Fibroblast of skin of left quadriceps (primary cell): ENCODE measurements at places on chromosomes 7 and 10.

DNA sequence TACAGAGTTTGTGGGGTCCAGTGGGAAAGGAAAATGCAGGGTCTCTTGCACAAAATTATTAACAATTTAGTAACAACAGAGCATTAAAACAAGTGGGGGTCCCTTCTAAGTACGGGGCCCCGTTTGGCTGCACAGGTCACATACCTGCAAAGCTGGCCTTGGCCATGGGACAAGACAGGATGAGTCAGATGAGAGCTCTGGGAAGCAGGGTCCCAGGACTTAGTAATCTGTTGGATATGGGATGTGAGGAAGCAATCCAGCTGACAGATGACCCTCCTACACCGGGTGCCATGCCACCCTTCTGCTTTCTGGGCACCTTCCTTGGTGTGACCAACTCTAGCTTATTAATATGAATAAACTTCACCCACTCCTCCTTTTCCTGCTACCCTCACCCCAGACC, 3.2 kb upstream of the DUSP5 start:
- DNase-seq: no peak

GRCh38 chr10:70714245-70714644, 41.9 kb downstream of the ADAMTS14 start:
- DNase-seq: no peak

DNA sequence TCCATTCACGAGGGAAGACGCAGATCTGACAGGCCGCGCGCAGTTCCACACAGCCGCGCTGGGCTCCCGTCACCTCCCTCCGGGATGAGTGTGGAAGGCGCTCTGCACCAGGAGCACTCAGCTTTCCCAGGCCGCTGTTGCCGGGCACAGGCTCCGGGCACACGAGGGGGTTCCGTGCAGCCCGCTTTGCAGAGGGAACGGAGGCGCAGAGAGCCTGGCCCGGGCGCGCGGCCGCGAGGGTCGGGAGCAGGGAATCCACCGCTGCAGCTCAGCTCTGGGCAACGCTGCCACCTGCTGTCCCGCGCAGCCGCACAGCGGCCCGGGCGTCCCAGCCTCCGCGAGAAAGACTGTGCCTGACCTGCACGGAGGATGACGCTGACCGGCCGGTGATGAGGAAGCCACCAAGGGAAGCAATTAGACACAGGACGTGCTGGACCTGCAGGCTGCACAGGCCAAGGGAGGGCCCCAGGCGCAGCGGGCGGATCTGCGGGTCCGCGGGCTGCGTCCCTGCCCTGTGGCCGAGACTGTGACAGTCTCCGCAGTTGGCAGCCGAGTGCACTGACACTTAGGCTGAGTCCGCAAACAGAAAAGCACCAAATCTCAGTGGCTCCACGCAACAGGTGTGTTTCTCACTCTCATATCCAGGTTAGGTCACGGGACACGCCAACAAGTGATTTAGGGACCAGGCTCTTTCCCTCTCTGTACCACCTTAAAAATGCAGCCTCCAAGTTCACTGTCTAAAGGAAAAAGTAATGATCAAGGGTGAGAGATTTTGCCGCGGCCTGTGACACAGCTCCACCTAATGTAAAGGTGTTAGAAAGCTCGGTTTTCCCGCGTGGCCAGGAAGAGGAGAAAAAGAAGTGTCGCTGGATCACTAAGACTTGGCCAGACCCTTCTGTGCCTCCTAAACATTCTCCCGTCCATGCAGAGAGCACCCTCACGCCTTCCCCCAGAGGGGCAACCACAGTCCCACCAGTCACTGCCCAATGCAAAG, 94.5 kb downstream of the SEC61G start:
- no peak for DNase-seq

- DNase-seq: no peak
These were observed 69.0 kb downstream of the TACC2 start for GRCh38 chr10:122057841-122058413.

- DNase-seq: peak; percentile 81
These were observed 96.7 kb downstream of the HTR5A start for GRCh38 chr7:155166673-155167370.

GRCh38 chr7:109092268-109092667, 522.6 kb downstream of the DNAJB9 start:
- DNase-seq: no peak

- DNase-seq: no peak
These were observed 114.1 kb downstream of the RNF216 start for GRCh38 chr7:5667391-5667790.

GRCh38 chr10:48957361-48958151, 17.9 kb upstream of the LRRC18 start:
- DNase-seq: no peak

DNA sequence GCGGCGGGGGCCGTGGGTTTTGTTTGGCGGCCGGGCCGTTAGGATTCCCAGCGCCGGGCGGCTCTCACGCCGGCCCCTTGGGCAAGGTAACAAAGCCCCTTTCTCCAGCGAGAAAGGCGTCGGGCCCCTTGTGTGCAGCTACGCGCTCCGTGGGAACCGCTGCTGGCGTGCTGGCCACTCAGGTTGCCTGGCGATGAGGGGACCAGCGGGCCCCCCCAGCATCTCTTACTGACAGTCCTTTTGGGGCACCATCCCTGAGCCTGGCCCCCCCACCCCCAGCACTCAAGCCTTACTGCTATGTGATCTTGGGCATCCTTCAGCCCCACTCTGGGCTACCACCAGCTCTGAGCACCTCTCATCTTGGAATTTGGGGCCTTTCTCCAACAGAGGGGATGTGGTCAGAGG, 1.8 kb downstream of the LFNG start:
- DNase-seq: no peak

DNA sequence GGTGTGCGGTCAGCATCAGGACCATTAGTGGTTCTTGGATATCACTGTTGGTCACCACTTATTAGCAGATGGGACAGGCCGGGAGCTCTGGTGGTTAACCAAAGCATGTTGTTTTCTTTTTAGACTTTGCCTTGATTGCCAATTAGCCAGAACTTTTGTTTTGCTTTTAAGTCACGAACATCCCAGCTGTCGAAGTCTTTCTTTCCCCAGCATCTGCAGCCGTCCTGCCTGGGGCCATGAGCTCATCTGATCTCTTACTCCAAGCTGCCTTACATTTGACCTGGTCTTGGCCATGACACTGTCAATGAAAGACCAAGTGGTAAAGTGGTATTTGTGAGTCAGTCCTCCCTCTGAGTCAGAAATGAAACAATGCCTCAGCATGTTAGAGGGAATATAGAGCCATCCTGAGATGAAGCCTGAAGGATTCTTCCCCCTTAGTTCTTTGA, 53.9 kb upstream of the CREB5 start:
- DNase-seq: no peak

- peak; percentile 3 for DNase-seq
These were observed 48.7 kb downstream of the GPR141 start for GRCh38 chr7:37732253-37732652.

- DNase-seq: no peak
These were observed 868 bp upstream of the PDCD4 start for GRCh38 chr10:110870823-110871297.

DNA sequence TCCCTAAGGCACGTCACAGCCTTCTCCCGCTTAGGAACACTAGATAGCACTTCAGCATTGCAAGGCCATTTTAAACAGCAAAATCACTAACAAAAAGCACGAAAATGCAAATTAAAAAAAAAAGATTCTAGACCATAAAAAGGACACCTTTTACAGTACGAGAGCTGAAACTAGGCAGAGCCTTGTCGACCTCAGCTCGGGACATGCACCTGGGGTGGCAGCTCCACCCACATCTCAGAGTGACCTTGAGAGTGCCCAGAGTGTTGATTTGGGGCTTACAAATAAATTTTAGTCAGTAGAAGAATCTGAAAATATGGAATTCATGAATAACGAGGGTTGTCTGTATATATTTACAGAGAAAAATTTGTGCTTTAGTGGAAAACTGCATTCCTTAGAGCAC, 1.1 kb downstream of the MRPS24 start:
- DNase-seq: no peak

DNA sequence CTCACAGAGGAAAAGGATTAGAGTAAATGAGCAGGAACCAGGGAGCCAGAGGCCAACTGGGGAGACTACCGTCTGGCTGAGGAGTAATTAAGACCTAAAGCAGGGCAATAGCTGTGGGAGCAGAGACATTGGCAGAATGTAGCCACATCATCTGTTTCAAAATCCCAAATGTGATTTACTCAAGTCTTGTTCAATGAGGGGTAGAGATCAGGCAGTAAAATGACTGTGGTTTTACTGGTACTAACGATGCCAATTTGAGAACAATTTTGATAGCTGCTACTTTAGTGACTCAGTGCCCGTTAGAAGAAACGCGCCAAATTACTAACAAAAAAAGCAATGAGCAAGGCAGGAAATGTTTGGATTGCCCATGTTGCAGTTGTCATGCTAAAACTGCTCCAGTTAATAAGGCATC, 12.7 kb upstream of the MIOS start:
- peak; percentile 70 for DNase-seq

DNA sequence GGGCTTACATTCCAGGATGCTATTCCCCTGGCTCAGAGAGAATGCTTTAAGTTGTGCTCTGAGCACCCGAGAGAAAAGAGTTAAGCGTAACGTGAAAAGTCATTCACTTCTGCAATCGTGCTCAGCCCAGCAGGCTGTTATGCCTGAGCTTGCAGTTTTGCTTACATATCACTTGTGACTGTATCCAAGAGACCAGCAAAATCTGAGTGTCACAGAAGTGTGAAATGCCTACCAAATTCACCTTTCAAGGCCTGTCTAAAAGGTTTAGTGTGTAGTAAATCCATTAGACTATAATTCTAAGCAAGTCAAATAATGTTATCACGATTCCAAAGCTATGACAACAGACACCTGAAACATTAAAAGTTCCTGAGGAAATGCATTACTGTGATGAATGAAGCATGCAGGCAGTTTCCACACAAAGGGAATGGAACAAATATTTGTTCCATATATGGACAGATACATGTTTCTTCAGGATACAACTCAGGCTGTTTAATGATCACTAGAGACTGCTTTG, 20.1 kb downstream of the ITGB1 start:
- peak; percentile 46 for DNase-seq

GRCh38 chr10:5457741-5458140, 41.6 kb downstream of the CALML5 start:
- no peak for DNase-seq

DNA sequence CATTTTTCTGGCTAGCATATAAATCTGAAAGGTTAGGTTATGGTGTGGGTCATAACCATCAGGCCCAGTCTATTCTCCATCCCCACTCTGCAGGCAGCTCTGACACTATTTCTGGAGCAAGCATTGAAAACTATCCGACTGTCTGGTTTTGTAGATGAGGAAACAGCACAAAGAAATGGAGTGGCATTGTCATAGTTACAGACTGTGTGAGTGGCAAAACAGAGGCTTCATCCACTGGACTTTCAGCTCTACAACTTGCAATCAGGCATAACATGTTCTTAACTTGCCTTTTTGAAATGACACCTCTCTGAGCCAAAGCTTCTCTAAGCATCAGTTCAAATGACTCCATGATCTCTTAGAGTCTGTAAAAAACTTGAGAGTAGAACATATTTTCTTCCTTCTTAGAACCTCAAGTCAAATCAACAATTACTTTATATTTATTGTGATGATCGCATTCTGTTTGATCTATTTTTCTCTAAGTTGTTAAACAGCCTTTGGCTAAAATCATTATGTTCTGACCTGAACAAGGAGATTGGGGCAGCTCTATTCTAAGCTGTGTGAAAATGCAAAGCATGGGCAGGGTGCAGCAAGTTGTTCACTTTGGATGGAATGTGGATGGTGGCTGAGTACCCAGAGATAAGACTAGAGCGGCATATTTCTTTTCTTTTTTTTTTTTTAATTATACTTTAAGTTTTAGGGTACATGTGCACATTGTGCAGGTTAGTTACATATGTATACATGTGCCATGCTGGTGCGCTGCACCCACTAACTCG, 68.5 kb downstream of the LRRC4 start:
- DNase-seq: no peak

DNA sequence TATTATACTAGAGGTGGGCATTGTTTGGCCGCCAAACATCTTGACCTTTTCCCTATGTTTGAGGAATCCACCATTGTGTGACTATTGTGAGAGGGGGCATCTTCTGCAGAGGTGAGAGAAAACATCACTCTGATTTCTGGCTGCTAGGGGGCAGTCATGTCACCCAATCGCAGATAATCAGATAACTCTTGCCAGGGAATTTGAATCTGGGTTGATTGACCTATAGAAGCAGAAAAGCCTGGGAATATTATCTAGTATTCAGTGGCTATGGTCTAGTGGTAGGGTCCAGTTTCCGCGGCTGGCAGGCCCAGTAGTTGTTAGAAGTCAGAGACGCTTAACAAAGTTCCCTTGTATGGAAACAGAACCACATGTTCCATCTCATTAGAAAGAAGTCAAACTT, 808.5 kb downstream of the PHTF2 start:
- DNase-seq: no peak

GRCh38 chr10:10418387-10418786, 599.3 kb upstream of the CELF2 start:
- DNase-seq: no peak

DNA sequence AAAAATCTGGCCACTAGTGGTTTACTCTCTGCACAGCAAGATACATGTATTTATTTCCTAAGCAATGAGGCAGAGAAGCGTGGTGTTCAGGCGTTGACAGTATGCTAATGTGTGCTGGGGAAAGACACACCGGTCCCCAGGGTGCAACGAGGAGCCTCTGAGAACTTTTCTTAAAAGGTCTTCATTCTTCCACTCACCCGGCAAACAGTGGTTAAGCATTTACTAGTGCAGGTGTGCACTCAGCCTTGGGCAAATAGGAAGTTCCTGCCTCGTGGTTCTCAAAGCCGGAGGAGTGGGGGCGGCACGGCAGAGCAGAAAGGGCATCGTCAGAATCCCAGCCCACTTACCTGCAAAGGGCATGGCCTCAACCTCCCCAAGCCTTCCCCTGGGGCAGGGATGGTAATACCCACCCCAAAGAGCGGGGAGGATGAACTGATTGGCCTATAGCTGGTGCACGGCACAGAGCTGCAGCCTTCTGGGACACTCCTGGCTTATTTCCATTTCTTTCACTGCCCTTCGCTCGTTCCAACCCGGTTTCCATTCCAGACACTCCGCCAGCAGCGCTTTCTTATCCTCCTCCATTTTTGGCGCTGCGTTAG, 184.3 kb upstream of the CTBP2 start:
- no peak for DNase-seq

- no peak for DNase-seq
These were observed 30.8 kb downstream of the HIF1AN start for GRCh38 chr10:100566561-100566960.

GRCh38 chr7:55400191-55400590, 35.1 kb downstream of the LANCL2 start:
- DNase-seq: no peak
